T-cell (primary cell): ENCODE measurements at places on chromosomes 11 and 22. TPM values are rescaled to one million over a fixed set of nuclear protein-coding genes. Genes with fewer than 3 reads are reported as not detected.

DNA sequence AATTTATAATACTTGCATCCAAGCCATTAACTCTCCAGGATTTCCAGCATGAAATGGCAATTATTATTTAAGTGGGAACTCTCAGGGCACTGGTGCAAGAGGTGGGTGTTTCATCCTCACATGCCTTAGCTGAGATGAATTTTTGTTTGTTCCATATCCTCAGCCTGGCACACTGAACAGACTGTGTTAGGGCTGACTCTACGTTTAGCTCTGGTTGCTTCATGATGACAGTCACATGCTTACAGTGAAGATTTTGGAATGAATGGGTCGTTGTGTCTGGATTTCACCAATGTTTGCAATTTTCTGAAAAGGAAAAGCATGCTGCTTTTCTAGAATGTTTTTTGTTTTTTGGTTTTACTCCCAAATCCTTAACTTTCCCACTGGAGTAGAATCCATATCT is 246.6 kb downstream of the INSC start:
- no peak for DNase-seq

SLC16A8 gene
- total RNA-seq = not detected

DNA sequence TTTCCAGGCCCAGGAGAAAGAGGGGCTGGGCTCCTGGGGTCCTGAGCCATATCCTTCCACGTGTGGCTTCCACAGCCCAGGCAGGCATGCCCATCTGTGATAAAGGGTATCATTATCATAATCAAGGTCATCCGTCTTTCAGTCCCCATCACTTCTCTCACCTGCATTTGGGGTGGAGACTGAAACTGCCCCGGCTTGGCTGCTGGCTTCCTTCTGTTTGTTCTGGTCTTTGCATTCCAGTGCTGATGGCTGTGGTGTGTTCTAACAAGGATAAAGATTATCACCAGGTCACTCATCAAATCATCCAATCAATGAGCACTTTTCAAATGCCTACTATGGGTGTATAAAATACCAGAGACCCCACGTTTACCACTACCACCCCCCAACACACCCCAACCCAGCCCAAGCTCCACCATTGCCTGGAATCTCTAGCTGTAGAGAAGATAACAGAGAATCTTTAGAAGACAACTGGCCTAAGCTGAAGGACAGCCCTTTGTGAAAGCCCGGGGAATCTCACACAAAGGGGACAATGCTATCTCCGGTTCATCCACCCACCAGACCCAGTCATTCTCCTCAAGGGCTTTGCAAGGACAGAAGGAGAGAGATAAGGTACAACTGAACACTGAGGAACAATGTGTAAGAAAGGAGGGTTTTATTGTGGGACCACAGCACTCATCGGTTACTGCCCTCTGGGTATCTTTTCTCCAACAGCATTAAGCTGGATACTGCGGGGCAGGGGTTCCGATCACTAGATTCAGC is 54.9 kb downstream of the AHNAK start:
- DNase-seq = no peak

DNA sequence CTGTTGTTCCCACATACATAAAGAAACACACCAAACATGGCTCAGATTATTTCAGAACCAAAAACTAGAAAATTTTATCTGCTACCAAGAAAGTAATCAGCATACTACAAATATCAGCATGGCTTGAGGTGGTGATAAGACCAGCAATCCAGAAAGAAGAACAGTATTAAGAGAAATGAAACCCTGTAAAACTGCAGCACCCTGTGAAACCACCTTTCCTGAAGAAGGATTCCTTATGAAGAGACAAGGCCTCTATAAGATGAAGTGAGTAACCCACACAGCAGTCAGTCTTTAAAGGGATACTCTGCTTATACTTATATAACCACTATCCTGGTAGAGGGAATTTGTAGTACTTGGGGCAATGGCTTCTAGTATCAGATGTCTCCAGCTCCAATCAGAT is 49.9 kb downstream of the RSF1 start:
- no peak for DNase-seq

GRCh38 chr11:128594226-128594625 is 6.9 kb upstream of the ETS1 start:
- no peak for DNase-seq

GRCh38 chr22:30578481-30578880 is 4.0 kb upstream of the GAL3ST1 start:
- no peak for DNase-seq

ADAMTS8 gene
- 0.12 TPM for total RNA-seq

- no peak for DNase-seq
Observed at GRCh38 chr11:86933891-86934581, 21.2 kb downstream of the FZD4 start.

DNA sequence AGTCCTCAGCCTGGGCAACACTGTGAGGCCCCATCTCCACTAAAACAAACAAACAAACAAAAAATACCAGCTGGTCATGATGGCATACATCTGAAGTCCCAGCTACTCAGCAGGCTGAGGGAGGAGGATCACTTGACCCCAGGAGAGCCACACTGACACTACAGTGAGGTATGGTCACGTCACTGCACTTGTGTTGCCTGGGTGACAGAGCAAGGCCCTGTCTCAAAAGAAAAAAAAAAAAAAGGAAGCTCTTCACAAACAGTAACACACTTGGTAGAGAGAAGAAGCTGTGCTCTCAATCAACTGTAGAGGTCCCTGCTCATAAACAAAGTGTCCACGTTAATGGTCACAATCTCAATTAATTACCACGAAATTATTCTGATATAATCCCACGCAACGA is 401.6 kb upstream of the CCDC90B start:
- DNase-seq = no peak

GRCh38 chr22:38862375-38863329 is 9.4 kb downstream of the CBX6 start:
- DNase-seq = no peak

DNA sequence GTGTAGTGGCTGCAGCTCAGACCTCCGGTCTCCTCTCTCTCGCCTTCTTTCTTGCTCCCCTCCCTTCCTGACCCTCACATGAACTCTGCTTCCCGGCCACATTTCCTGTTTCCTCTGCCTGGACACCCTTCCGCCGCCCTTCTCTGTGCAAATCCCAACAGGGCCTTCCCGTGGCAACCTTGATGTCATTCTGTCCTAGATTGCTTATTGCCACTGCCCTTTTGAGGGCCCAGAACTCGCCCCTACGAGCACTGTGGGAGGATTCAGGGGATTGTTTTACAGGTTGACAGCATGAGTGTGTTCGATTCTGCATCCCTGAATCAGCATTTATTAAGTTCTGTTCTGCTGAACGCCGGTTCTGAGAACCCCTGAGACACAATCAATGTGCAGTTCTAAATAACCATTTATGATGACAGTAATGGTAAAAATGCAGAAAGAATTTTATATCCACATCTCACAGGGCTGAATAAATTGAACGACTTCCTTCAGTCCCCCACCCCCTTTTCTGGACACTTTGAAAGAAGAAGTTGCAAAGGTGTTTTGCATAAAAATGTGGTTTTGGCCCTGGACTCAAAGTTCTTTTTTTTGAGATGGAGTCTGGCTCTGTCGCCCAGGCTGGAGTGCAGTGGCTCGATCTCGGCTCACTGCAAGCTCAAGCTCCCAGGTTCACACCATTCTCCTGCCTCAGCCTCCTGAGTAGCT is 6.4 kb downstream of the BATF2 start:
- DNase-seq = no peak

- peak; percentile 57 for DNase-seq
Observed at GRCh38 chr11:58575377-58576020, at the start of gene LPXN. TSS of gene LPXN (minus strand) at chr11:58575856. CDS start at chr11:58575772, 84 bp downstream.

DNA sequence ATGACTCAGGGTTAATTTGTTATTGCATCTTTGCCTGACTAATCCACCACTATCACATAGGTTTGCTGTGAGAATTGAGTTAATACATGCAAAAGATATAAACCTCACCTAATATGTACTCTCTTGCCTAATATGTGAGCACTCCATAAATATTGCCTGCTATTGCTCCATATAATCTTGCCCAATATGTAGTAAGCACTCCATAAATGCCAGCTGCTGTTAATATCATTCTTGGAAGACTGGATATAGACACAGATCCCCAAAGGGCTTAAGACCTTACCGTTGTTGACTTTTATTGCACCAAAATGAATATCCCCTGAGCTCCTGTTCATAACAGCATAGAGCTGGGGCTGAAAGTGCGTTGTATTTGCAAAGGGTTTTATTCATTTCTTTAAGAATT is 27.0 kb upstream of the LRRC55 start:
- no peak for DNase-seq

MUC5AC gene
- total RNA-seq = 0.03 TPM

DNA sequence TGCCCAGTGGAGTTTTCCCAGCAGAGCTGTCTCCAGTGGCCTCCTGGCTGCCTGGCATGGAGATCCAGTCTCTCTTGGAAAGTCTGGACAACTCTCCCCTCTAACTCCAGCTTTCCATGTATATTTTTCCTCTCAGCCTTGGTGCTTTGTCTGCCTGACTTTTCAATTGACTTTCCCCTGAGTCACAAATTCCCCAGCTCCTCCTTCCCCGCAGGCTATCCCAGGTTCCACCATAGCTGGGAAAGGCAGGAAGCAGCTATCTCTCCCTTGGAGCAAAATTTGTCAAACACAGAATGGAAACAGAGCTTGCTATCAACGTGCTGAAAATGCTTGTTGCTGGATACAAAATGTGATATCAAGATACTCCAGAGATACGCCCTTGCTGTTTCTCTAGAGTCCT is 384.8 kb downstream of the TMEM135 start:
- DNase-seq = no peak

DNA sequence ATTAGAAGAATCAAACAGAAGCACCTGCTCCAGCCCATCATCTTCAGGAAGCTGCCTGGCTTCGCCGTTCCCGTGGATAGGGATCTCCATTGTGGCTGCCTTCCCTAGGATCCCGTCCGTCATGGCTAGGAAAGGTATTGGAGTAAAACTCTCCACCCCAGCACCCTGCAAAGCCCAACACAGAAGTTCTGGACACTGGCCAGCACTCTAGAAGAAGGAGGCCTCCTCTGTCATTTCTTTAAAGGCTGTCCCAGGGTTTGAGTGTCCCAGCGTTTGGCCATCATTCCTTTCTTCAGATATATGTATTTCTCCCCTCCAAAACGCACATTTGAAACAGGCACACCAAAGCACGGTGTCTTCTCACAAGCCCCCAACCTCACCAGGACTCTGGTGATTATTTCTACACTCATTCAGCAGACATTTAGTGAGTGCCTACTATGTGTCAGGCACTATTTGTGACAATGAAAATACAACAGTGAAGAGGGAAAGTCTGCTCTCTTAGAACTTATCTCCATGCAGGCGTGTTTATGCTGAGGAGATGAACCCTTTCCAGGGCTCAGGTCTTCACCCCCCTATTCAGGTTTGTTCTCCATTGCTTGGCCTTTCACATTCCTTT is 724 bp downstream of the ARFIP2 start:
- no peak for DNase-seq

DNA sequence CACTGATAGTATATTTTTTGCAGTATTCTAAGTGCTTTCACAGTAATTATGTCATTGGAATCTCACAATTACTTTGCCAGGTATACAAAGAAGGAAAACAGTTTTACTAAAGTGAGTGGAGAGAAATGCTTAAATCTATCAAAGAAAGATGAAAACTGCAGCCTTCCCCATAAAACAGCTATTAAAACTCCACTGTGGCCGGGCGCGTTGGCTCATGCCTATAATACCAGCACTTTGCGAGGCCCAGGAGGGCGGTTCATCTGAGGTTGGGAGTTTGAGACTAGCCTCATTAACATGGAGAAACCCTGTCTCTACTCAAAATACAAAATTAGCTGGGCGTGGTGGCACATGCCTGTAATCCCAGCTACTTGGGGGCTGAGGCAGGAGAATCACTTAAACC is 19.1 kb downstream of the OR51E1 start:
- DNase-seq = no peak

DNA sequence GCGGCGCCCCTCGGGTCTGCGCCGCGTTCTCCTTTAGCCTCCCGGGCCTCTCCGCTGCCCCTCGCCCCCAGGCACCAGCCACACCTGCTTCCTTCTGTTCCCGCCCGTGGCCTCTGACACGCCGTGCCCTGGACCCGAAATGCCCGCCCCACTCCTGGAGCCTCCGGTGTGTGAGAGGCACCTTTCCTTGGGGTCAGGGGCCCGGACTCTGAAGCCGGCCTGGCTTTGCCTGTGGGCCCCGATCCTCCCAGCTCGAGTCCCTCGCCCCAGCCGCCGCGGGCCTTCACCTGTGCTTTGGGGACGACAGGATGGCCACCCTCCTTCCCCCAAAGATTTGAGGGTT is 661 bp upstream of the CDPF1 start:
- no peak for DNase-seq

DNA sequence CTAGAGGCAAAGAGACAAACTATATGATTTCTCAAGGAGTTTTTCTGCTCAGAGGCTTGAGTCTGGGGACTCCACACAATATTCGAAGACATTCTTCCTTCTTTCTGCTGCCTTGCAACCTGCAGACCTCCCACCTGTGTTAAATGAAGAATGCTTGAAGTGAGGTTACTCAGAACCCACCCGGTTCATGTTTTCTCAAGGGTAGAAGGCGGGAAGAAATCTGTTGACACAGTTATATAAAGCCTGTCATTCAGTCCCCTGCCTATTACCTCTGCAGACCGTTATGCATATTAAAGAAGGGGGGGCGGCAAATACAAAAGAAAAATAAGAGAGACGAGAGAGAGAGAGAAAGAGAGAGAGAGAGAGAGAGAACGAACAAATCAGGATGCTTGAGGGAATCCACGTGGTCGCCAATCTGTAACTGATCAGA is 2.2 kb upstream of the KMT2A start:
- peak; percentile 20 for DNase-seq

DNA sequence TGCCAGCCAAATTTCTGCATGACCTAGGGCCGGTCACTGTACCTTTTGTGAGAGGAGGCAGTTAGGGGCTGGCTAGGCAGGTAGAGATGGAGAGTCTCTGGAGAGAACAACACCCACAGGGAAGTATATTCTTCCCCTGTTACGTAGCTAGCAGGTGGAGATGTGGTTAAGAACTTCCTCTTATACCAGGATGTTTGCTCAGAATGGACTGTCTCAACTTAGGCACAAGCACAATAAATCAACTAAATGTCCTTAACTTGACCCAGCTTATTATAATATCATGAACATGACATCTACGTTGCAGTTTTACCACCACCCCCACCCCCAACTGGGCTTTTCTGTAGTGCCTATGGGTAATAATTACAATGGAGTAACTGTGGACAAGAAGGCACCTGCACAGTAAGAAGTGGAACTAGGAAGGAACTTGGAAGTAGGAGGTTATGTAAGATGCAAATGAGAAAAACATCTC is 60.7 kb upstream of the MPEG1 start:
- no peak for DNase-seq

DNA sequence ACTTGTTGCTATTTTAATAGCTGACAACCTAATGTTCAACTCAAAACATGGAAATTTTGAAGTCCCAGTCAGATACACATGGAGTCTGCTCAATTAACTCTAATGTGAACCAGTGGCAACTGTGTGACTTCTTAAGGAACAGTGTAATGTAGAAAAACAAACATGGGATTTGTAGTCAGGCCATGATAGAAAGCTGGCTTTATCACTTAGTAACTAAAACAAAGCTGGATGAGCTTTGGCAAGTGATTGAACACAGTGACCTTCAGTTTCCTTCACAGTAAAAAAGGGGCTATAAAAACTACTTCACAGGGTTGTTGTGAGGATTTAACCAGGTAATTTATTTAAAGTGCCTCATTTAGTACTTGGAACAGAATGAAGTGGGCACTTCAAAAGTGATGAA is 62.6 kb downstream of the PRCP start:
- DNase-seq = no peak
